Mesothelial cell of epicardium (in vitro differentiated cells): ENCODE measurements at places on chromosomes 6 and 20. TPM values are rescaled to one million over a fixed set of nuclear protein-coding genes. Genes with fewer than 3 reads are reported as not detected.

The ADGB gene
- total RNA-seq, result not detected in 3 replicates

The PAK5 gene
- total RNA-seq, result 0.36 to 0.54 TPM (median 0.42 TPM) in 3 replicates

The ADTRP gene
- 3.4 to 4.0 TPM (median 3.8 TPM) in 3 replicates for total RNA-seq

The PKHD1 gene
- total RNA-seq, result 0.02 to 0.04 TPM (median 0.02 TPM) in 3 replicates

The RSPO3 gene
- 26.3 to 31.1 TPM (median 30.1 TPM) in 3 replicates for total RNA-seq

The CBFA2T2 gene
- total RNA-seq, result 39.7 to 47.2 TPM (median 46.1 TPM) in 3 replicates

The SIRPD gene
- not detected in 3 replicates for total RNA-seq

The SLC35D3 gene
- 0.09 to 0.13 TPM in 2 of 3 replicates, not detected in the other for total RNA-seq

The AFG1L gene
- 8.0 to 11.3 TPM (median 9.3 TPM) in 3 replicates for total RNA-seq

DNA sequence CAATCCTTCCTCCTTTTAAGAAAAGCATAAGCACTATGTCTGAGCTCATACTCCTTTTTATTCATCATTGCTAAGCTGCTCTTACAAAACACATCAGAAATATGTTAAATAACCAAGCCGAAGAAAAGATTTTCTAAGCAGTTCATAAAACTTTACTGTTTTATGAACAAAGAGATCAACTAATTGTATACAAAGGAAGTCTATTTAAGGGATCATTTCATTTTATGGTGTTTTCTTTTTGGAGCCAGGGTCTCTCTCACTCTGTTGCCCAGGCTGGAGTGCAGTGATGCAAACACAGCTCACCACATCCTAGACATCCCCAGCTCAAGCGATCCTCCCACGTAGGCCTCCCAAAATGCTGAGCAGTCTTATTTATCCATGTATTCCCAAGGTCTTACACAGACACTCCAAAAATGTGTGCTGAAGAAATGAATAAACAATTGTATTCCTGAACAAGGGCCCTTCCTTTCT is 9.3 kb downstream of the NUDT3 start:
- no peak for DNase-seq
- no peak overlapping the region for H3K4me3 ChIP-seq
- peak overlapping the region; percentile 17 for H3K27ac ChIP-seq
- peaks cover 6% of the 10 kb centered on the region for H3K4me1 ChIP-seq

DNA sequence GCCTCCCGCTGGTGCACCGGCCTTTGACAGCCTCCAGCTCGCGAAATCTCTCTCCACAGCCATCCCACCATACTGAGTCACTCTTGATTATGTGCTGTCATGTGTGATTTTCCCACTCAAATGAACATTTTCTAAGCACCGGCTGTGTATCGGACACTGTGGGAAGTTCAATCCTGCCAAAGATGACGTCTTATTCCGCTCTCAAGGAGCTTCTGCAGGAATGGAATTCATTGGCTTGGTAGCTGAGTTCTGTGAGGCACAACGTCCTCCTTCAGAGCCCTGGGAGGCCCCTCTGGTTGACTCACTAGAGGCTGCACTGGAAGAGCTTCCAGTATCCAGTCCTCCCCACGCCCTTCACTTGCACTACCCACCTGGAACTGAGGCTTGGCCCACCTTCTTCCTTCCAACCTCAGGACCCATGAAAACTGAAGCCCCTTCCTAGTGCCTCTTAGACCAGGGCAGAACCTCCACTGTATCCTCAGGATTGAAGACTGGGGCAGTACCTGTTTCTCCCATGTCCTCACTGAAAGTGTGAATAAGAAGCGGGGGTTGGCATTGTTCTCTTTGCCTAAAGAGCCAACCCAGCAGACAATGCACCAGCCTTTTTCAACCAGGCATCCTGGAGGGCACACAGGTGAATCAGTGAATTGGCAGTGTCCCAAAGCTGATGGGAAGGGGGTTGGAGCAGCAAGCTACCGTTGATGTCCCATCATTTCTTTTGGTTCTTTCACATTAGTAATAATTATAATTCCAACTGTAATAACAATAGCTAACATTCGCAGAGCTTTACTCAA is 1.7 kb downstream of the UNC5CL start:
- H3K4me1 ChIP-seq, result peaks cover 6% of the 10 kb centered on the region
- DNase-seq, result no peak
- H3K4me3 ChIP-seq, result no peak overlapping the region
- H3K36me3 ChIP-seq, result no peaks in the 10 kb centered on the region

- no peak for DNase-seq
- H3K27me3 ChIP-seq, result no peaks in the 10 kb centered on the region
- H3K4me1 ChIP-seq, result peaks cover 13% of the 10 kb centered on the region
- no peak overlapping the region for H3K27ac ChIP-seq
These were observed 60.9 kb downstream of the PYGB start for GRCh38 chr20:25308671-25309394.

DNA sequence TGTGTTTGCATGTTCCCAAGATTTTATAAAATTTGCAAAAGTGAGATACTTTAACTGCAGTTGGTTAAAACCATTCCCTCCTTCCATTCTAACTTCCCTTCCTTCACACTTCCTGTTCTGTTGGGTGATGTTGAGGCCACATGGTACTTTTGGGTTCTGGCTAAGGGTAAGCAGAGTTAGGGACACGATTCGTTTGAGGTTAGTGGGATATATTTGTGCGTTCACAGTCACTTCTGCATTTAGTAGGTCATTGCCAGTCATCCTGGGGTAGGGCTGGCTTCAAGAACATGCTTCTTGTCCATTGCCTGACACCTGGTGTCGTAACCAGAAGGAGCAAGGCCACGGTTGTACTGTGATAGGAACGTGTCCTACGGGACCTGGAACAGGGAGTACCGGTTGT is 340.1 kb downstream of the ZFAND3 start:
- H3K36me3 ChIP-seq, result peaks cover 34% of the 10 kb centered on the region
- H3K4me1 ChIP-seq, result no peaks in the 10 kb centered on the region
- H3K4me3 ChIP-seq, result no peak overlapping the region

DNA sequence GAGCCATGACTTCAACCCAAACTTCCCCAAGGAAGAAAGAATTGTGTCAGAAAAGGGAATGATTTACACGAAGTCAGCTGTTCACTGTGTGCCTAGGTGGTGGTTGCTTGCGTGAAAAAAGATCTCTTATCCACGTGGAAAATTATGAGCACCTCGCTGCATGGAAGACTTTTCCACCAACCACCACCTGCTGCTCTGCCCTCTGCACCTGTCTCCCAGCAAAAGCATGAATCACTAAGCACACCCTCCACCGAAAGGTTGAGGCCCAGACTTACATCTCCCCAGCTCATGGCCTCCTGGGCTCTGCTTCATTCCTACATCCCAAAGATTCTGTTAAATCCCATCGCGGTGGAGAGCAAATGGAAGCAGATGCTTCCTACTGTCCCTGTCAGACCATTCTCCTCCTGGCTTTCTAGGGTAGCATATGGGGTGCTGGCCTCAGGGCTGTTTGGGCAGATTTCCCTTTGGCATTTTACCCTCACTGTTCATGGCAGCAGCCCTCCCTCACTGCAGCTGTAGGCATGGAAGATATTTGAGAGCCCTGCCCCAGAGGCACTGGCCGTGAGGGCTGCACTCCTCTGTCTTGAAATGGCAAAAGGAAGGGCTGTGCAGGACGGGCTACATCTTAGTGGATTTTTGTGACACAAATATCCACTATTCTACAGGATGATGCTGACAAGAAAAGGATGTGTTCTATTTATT is 37.6 kb upstream of the CST5 start:
- no peak overlapping the region for H3K4me3 ChIP-seq
- H3K27me3 ChIP-seq, result peaks cover 21% of the 10 kb centered on the region
- H3K4me1 ChIP-seq, result peaks cover 15% of the 10 kb centered on the region
- no peak overlapping the region for H3K27ac ChIP-seq
- DNase-seq, result no peak

GRCh38 chr20:10430000-10430466 is 4.0 kb downstream of the MKKS start:
- H3K27ac ChIP-seq, result no peak overlapping the region
- H3K27me3 ChIP-seq, result no peaks in the 10 kb centered on the region
- H3K4me1 ChIP-seq, result peaks cover 12% of the 10 kb centered on the region
- no peak for DNase-seq

DNA sequence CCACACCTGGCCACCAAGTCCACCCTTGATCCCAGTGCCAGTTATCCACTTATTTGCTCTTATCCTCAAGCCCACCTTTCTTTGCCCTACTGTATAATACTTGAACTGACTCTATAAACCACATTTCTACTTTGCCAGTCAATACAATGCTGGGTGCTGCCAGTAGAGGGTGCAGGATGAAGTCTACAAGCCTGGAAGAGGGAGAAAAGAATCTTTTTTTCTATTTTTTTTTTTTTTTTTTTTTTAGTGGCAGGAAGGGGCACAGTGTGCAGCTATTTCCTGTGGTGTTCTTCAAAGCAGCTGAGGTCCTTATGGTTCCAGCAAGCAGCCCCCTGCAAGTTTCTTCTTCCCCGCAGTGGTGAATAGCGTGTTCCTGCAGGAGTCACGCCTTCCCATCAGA is 22.2 kb upstream of the GABRR1 start:
- no peaks in the 10 kb centered on the region for H3K36me3 ChIP-seq
- H3K27ac ChIP-seq, result no peak overlapping the region
- H3K4me3 ChIP-seq, result no peak overlapping the region
- peaks cover 1% of the 10 kb centered on the region for H3K4me1 ChIP-seq
